ENCODE measurements at places on chromosomes 2 and 18. TPM values are rescaled to one million over a fixed set of nuclear protein-coding genes. Genes with fewer than 3 reads are reported as not detected.

The GLI2 gene
- not detected for total RNA-seq

DNA sequence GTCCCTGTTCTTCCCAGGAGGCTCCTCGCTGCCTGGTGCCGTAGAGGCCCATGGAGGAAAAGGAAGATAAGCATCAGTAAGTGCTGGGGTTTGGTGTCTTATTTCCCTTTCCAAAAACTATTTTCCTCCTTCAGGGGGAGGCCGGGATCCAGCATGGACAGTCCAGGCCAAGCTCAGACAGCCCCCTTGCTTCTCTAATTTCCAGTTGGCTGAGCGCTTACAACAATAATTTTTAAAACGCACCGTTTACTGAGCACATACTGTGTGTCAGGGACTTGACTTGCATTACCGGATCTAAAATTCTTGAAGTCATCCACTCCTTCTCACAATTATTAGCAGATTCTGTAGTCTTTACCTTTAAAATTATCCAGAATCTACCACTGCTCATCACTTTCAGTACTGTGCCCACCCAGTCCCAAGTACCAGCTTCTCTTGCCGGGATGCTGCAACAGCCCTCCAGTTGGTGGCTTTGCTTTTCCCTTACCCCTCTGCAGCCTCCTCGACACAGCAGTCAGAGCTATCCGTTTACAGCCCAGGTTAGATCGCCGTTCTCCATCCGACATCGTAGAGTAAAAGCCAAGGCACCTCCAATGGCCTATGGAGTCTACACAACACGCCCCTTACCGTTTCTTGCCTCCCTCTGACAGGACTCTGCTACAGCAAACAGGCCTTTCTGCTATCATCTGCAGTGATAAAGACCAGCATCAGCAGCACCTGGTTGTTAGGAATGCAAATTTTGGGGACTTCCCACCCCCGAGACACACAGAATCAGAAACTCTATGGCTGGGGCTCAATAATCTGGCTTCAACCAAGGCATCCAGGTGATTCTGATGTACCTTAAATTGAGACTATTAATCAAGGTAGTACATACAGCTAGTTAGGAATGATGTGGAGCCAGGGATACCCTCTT lies 75.2 kb upstream of the TSPYL6 start:
- no peak for DNase-seq

The ANKRD36 gene
- 38.9 TPM for total RNA-seq

The CTNNA2 gene
- not detected for total RNA-seq

- no peak for DNase-seq
Observed at GRCh38 chr2:46377666-46378560, 80.7 kb downstream of the EPAS1 start.

- DNase-seq, result no peak
Observed at GRCh38 chr2:45242161-45242741, 233.0 kb upstream of the SIX2 start.

The NEU4 gene
- total RNA-seq, result not detected

Measured in pulmonary artery endothelial cell (primary cell).